Stimulated activated CD4-positive, alpha-beta T cell treated with anti-CD3 and anti-CD28 coated beads, Interleukin-1b, Interleukin-23, amount 100 ng/mL, for 1 hour (primary cell): ENCODE measurements at places on chromosomes 5 and 9.

- no peak for DNase-seq
Observed at GRCh38 chr5:176691524-176691923, 44.2 kb downstream of the TSPAN17 start.

DNA sequence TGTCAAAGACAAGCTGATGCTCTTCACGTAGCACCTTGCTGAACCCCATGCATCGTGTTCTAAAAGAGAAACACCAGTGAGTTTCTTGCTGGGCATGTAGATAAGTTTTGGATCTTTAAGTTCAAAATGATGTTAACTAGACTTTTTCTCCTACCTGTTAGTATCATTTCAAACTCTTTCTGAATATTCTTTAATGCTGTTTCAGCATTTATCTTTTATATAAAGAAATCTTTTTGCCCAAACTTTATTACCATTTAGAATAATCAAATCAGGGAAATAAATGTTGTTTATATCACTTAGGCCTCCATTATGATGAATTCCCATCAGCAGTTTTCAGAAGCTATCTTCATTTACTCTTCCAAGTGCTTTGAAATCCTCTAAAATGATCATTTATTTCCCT lies 542.8 kb downstream of the CDH10 start:
- DNase-seq: no peak

DNA sequence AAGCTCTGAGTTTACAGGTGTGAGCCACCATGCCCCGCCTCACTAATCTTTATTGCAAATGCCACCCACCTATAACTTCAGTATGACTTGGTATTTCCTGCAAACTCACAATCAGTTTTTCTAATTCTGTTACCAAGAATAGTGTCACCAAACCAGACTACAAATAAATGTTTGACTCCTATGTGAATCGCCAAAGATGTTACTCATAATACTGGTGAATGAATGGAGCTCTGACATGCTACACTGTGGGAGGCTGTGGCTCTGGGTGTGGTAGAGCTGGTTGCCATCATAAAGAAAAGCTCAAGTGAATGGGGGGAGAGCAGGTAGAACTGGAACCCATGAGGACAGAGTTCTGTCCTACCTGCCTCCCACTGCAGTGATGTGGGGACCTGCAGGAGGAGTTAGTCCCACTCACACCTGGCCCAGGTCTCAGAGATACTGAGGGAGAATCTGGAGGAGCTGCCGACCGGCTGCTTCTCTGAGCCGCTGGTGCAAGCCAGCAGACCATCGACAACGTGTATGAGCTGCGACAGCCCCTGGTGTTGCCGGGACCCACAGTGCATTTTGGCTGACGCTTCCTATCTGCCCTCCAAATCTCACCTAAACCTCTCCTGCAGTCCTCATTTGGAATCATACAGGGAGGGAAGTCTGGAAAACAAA lies 95.7 kb downstream of the ENTREP1 start:
- DNase-seq: no peak

DNA sequence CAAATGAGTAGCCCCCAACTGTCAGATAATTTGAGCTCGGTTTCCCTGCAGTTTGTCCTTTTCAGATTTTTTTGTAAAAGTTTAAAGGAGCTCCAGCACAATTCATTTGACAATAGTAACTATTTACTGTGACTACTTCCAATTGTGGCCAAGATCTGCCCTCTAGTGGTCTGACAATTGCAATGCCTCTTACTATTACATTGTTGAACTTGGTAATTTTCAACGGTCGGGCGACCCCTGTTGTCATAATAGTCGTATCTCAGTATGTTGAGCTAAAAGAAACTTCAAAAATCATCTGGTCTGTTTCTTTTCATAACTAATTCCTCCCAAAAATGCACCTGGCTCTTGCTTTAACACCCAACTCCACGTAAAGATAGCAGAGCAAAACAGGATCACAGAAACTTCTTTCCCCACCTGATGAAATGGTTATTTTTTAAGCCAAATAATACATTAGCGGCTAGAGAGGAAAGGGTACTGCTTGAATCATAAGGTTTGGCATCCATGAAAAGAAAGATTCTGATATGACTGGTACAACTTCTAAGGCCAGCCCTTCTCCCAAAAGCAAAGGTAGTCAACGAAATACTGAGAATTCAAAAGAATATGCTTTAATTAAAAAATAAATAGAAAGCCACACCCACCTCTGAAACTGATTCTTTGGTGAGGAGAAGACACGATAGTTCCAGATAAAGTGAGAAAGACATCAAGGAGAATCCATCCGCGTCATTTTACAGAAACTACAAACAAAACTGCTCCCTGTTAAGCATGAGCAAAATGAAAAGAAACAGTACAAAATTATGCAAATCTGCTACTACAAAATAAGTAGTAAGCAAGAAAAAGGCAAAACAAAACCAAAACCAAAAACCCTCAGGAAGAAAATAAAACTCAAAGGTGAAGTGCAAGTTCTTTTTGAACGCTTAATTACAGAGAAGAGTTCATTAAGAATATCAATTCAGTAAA lies 76.9 kb upstream of the HTR4 start:
- DNase-seq: peak; percentile 34

DNA sequence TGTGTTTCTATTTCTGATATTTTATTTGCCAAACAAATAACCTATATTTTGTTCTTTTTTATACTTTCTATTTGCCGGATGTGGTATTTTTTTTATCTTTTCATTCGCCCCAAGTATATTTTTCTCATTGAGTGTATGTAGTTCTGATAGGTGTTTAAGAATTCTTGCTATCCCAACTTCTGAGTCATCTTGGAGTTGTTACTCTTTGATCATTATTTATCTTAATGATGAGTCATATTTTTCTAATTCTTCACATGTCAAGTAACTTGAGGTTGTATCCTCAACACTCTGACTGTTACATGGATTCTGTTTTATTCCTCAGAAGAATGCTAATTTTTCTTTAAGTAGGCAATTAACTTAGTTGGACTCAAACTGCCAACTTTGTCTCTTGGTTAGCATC lies 498.1 kb downstream of the TLE1 start:
- DNase-seq: no peak

- DNase-seq: no peak
Observed at GRCh38 chr5:76724871-76725270, 8.9 kb downstream of the F2R start.
